ENCODE measurements at places on chromosomes 2 and 18. TPM values are rescaled to one million over a fixed set of nuclear protein-coding genes. Genes with fewer than 3 reads are reported as not detected.

The TMEM17 gene
- total RNA-seq: 4.3 TPM

GRCh38 chr2:39948016-39948719 is 169.1 kb upstream of the THUMPD2 start:
- no peaks in the 10 kb centered on the region for H3K36me3 ChIP-seq
- no peak overlapping the region for H3K4me3 ChIP-seq
- DNase-seq: no peak
- H3K27me3 ChIP-seq: no peaks in the 10 kb centered on the region
- H3K27ac ChIP-seq: no peak overlapping the region

DNA sequence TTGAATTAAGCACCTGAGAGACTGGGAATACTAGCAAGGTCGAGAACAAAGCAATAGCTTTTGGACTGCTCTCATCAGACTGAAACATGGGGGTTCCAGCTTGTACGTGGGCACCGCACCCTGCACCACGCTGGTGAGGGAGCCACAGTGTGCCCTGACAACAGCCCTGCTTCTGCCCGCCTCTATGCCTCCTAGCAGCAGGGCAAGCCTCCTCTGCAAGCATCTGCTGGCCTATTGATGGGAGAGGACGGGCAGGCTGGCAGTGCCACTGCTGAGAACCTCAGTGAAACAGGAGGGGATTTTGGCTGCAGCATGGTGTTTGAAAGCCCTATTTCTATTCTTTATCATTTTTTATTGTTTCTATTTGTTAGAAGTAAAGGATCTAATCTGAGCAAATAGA is 146.1 kb upstream of the OTOS start:
- no peaks in the 10 kb centered on the region for H3K27me3 ChIP-seq
- no peaks in the 10 kb centered on the region for H3K4me1 ChIP-seq
- no peaks in the 10 kb centered on the region for H3K36me3 ChIP-seq
- no peak for DNase-seq
- H3K27ac ChIP-seq: no peak overlapping the region

The GALNT13 gene
- 21.0 TPM for total RNA-seq

DNA sequence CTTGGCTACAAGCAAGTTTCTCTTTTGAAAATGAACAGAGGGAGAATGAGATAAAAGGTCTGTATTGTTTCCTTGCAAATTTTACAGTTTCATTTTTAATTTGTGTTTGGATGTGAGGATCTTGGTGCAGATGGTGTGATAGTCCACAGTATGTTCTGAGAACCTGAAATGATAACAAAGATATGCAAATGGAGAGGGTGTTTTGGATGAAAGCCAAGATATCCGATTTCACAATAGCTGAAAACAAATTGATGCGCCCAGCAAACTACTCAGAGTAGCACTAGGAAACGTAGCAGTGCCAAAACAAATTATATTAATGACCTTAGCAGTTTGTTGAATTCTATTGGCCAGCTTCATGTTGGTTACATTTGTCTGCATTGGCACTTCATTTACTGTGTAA is 683.5 kb downstream of the TMEM182 start:
- no peak overlapping the region for H3K4me3 ChIP-seq
- no peaks in the 10 kb centered on the region for H3K4me1 ChIP-seq
- DNase-seq: no peak
- no peaks in the 10 kb centered on the region for H3K36me3 ChIP-seq
- H3K27ac ChIP-seq: no peak overlapping the region

GRCh38 chr2:48249631-48250473 is 280.1 kb upstream of the STON1 start:
- H3K27ac ChIP-seq: peak overlapping the region; percentile 17
- peaks cover 20% of the 10 kb centered on the region for H3K4me1 ChIP-seq
- DNase-seq: peak; percentile 61
- H3K27me3 ChIP-seq: no peaks in the 10 kb centered on the region
- no peaks in the 10 kb centered on the region for H3K36me3 ChIP-seq

GRCh38 chr2:238667008-238667407 is 180.9 kb upstream of the TWIST2 start:
- no peak overlapping the region for H3K4me3 ChIP-seq
- no peaks in the 10 kb centered on the region for H3K27me3 ChIP-seq
- H3K4me1 ChIP-seq: no peaks in the 10 kb centered on the region
- H3K27ac ChIP-seq: no peak overlapping the region

- no peak overlapping the region for H3K27ac ChIP-seq
- H3K4me1 ChIP-seq: no peaks in the 10 kb centered on the region
- no peak overlapping the region for H3K4me3 ChIP-seq
Observed at GRCh38 chr18:41038071-41038470, 917.0 kb upstream of the PIK3C3 start.

All from hepatocyte (in vitro differentiated cells).